Peyer's patch (tissue), 4 donors: ENCODE measurements at places on chromosomes 6 and 20.

DNA sequence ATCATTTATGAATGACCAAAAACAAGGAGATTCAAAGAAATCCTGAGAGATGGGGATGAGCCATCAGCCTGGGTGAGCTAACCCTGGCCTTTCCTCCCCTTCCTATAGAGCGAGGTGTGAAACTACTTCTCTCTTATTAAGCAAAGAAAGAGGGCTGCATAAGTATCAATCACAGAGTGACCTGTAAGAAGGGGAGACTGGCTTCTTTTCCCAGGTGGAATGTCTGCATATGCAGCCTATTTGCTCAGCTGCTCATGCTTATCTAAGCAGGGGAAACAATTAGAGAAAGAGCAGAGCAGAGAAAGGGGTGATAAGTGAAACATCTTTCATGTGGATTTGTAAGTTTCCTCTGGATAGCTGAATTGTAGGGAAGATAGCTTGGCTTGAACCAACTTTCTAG, 160.0 kb downstream of the PKHD1 start:
- DNase-seq: no peak

DNA sequence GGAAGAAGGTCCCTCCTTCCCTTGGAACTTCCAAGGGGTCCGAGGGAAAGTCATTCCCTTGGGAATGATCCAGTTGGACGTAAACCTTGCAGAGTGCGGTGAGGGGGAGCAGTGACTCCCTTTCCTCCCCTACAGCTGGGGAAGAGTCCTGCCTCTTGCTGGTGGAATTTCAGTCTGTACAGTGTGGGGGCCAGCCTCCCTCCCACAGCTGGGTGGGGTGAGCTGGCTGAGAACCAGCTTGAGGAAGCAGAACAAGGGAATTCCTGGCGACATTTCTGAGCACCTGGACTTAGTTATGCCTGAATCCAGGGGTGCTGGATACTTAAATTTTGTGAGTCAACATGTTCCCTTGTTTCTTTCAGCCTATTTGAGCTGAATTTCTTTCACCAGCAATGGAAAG, 152.0 kb downstream of the ANKRD60 start:
- no peak for DNase-seq

DNA sequence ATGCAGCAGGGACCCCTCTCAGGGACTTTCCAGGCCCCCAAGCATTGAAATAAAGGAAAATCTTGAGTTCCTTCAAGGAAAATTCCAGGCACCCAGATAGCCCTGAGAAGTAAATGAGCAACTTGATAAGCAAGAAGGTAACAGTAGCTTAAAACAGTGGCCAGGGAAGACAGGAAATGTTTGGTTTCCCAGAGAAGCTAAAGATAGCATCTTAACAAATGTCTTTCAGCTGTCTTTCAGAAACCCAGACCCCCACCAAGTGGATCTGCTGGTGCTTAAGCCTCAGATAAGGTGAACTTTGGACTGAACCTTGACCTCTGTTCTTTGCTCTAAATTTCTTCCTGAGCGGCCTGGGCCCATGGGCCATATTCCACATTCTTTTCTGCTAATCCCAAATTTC, 117.8 kb upstream of the CST7 start:
- DNase-seq: no peak

- no peak for DNase-seq
These were observed 74.1 kb downstream of the TXNDC5 start for GRCh38 chr6:7836371-7837026.

DNA sequence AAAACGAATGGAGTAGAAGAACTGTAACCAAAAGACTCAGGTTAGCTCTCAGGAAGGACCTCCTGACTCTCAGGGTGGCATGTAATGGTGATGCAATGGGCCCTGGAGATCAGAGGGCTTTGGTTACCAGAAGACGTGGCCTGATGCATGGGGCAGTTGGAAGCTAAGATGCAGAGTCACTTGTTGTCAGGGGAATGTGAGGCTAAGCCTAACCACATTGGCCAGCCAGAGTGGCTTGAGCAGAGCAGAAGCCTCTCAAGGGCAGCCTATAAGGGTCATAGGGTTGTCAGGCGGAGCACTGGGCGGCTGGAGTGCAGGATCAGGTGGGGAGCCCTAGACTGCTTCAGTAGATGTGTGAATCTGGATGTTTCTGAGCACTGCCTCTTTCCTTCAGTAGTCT, 5.9 kb downstream of the CNBD2 start:
- DNase-seq: no peak

- DNase-seq: no peak
These were observed 863.1 kb downstream of the MAFB start for GRCh38 chr20:39825950-39826349.

- DNase-seq: no peak
These were observed 1013.7 kb upstream of the MAP3K7 start for GRCh38 chr6:91600561-91600960.

DNA sequence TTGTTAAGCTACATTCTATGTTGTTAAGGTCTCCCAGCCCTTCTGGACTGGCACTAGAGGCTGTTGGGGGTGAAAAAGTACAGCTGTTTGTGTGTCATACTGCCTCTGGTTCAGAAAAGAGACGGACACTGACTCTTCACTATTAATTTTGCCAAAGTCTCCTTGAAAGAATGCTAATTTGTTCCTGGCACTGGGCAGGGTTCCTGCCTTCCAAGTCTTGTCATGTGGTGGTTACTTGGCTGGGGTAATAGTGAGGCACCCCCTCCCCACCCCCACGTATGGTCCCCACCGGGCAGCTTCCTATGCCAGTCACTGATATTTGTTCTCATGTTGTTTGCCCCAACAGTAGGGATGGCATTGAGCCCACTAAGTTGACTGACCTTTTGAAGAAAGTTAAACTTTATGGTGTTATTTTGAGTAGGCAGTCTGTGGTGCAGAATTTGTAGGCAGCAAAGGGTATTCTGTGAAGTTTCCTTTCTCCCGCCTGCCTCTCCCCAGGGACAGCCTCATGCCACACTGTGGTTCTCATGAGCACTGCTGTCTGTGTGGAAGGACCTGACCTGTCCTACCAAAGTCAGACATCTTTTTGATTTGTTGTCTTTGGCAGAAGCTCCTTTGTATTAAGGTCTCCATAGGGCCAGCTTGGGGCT, 8.7 kb downstream of the CDS2 start:
- no peak for DNase-seq

GRCh38 chr6:132007474-132008190, 56.5 kb upstream of the CCN2 start:
- DNase-seq: no peak

DNA sequence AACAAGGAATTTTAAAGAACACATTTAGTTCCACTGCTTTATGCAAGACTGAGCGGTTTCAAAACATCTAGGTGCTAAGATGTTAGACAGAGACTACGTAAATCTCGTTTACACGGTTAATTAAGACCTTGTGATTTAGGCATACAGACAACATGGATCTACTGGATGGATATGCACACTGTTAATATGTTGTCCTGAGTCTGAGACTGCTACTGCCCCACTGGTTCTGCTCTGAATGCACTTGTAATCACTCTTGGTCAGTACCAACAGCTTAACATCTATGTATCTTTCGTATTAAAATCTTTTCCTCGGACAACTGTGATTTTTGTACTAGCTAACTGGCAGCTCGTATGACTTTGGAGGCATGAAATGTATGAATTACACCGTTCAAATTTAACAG, 3.1 kb downstream of the MAN1A1 start:
- no peak for DNase-seq

GRCh38 chr20:17725094-17725835, 25.5 kb downstream of the BANF2 start:
- no peak for DNase-seq

DNA sequence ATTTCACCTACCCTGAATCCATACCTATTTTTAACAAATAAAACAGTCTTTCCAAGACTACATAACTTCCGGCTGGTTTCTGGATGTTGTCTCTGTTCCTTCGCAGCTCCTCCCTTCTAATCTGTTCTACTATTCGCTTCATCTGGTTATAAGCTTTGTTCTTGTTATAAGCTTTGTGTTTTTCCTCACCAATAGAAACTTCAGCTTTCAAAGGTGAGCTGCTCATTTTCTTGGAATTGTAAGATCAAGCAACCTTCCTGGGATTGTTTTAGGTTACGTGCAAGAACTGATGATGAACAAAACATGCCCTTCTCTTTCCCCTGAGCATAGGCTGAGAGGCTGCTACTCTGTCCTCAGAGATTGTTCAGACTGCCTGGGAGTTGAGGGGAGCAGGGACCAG, 2.1 kb downstream of the GFOD1 start:
- no peak for DNase-seq

- no peak for DNase-seq
These were observed 113.4 kb downstream of the MAP3K4 start for GRCh38 chr6:161104966-161105365.

DNA sequence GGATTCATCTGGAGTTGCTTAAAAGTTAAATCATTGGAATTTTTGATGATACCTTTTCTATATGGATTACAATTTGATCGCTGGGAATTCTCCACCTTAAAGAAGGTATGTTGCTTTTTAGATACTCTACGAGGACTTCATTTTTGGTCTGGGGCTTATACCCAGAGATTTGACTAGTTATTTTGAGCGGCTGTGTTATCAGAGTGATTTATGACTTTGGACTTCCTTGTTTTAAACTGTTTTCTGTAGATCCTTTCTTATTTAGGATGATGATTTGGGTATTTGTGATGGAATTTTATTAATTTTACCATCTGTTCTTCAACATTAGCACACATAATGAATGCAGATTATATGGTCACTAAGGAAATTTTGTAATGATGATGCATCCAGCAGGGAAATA, 75.2 kb downstream of the SOX4 start:
- no peak for DNase-seq

- DNase-seq: no peak
These were observed 237.8 kb downstream of the LY86 start for GRCh38 chr6:6826095-6826901.

- DNase-seq: no peak
These were observed 517.0 kb upstream of the NRSN1 start for GRCh38 chr6:23608931-23609435.

DNA sequence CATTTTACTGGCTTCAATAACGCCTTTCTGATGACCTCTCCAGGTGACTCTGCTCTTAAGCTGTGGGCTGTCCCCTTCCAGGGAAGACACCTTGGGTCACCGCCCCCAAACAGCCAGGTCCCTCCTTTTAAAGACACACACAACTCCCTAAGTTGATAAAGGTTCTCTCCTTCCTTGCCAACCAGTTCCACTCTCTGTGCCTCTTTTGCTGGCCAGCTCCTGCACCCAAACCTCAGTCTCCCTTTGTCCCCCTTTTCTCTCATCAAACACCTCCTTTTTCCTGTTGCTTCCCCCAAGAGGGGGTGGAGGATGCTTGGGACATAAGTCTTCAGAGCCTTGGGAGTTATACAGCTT, 1.0 kb downstream of the NCOA6 start:
- peak; percentile 81 for DNase-seq

- DNase-seq: no peak
These were observed 41.6 kb upstream of the TMEM244 start for GRCh38 chr6:129902681-129903080.

- no peak for DNase-seq
These were observed 227.1 kb downstream of the HACE1 start for GRCh38 chr6:104632588-104632987.

DNA sequence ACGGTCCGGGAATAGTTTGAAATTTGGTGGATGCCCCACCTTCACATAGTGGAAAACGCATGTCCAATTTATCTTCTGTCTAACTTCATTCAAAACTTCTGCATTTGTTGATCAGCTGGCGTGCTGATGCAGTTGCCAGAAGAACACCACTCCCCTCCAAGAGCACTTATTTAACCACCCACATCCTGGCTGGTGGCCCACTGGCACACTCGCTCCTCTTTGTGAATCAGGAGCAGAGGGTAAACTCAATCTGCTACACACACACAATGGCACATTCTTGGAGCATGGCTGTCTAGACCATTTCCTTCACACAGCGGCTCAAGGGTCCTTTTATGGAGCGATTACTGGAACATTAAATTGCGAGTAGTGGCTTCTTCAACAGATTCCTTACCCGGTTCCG, 55.1 kb upstream of the CEP162 start:
- DNase-seq: no peak

GRCh38 chr20:13929836-13930235, 60.6 kb downstream of the SEL1L2 start:
- DNase-seq: no peak

GRCh38 chr6:121223212-121223611, 111.1 kb downstream of the TBC1D32 start:
- DNase-seq: no peak

GRCh38 chr6:31400467-31401289, 2.7 kb upstream of the MICA start:
- DNase-seq: peak; percentile 88

- no peak for DNase-seq
These were observed 103.6 kb downstream of the NOL4L start for GRCh38 chr20:32481311-32482142.

DNA sequence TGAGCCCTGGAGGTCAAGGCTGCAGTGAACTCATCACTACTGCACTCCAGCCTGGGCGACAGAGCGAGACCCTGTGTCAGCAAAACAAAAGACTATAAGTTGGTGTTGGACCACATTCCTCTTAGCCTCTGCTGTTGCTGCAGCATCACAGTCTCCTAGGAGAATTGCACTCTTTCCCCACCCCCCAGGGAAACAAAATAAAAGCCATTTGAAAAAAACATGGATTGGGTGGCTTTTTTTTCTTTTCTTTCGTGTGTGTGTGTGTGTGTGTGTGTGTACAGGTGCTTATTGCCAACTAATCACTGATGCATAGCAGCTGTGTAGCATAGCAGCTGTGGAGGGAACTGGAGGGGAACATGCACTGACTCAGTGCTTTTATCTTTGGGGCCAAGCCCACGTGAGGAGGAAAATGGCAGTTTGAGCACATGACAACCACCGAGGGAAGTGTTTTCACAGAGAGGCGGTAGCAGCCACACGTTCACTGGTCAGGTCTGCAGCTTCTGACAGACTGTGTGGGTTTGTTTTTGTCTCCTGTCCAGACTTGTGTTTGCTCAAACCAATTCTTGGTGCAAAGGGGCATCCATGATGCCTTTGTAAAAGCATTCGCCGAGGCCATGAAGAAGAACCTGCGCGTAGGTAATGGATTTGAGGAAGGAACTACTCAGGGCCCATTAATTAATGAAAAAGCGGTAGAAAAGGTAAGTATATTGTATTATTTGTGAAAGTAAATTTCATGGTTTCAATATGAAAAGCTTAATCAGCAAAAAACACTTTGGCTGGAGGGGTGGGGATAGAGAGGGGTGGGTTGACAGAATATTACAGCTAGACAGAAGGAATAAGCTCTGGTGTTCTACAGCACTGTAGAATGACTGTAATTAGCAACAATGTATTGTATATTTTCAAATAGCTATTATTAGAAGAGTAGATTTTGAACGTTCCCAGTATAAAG, 27.7 kb downstream of the ALDH5A1 start:
- DNase-seq: no peak

DNA sequence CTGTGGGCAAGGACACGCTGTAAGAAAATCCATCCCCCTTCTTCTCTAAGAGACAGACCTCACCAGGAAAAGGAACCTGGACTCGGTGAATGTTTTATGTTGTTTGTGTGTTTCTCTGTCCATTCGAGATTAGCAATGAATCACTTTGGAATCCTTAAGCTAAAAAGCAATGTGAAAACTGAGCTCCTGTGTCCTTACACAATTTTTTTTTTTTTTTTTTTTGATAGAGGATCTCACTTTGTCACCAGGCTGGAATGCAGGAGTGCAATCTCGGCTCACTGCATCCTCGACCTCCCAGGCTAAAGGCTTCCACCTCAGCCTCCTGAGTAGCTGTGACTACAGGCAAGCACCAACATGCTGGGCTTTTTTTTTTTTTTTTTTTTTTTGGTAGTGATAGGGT, 32.1 kb downstream of the BFSP1 start:
- no peak for DNase-seq

- no peak for DNase-seq
These were observed 309.7 kb downstream of the KIF16B start for GRCh38 chr20:16263582-16263981.

GRCh38 chr6:72305971-72306370, 315.9 kb upstream of the KCNQ5 start:
- DNase-seq: no peak
